ENCODE measurements at places on chromosomes 7 and 10. TPM values are rescaled to one million over a fixed set of nuclear protein-coding genes. Genes with fewer than 3 reads are reported as not detected.

DNA sequence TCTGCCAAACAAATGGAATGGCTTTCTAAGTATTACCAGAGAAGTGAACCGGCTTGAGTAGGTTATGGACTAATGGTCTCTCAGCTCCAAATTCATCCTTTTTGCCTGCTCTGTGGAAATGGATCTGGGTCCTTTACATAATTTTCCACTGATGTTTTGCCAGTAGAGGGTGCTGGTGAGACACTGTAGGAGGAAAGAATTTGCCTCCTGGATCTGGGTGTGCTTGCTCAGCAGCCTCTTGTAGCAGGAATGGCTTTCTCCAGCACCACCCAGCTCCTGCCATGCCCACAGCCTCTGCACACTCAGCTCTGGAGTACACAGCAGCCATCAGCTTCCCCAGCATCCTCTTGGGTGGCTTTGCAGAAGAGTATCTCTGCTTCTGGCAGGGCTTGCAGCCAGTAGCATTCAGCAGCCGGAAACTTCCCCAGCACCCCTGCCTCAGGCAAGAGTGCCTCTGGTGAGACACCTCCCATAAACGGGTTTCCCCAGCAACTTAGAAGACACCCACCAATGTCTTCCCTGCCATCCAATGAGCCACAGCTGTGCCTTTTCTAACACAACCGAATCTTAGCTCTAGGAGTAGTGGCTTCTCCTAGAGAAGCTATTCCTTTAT lies 235.0 kb upstream of the PLPP4 start:
- DNase-seq, result no peak

- no peak for DNase-seq
These were observed 86.9 kb downstream of the SLC13A1 start for GRCh38 chr7:123112833-123113232.

- no peak for DNase-seq
These were observed 57.1 kb upstream of the GRID1 start for GRCh38 chr10:86423739-86424138.

GRCh38 chr10:115936926-115937767 lies 335.9 kb downstream of the GFRA1 start:
- DNase-seq, result no peak

- DNase-seq, result no peak
These were observed 9.2 kb downstream of the SGMS1 start for GRCh38 chr10:50614444-50615137.

CTAGE4 gene
- 0.64 TPM for polyA plus RNA-seq

PPIF gene
- polyA plus RNA-seq, result 33.5 TPM

GRID1 gene
- polyA plus RNA-seq, result not detected

CYP3A7 gene
- not detected for polyA plus RNA-seq

MOGAT3 gene
- not detected for polyA plus RNA-seq

PITX3 gene
- not detected for polyA plus RNA-seq
